Lower leg skin (tissue), 4 donors: ENCODE measurements at places on chromosomes 2 and 18.

DNA sequence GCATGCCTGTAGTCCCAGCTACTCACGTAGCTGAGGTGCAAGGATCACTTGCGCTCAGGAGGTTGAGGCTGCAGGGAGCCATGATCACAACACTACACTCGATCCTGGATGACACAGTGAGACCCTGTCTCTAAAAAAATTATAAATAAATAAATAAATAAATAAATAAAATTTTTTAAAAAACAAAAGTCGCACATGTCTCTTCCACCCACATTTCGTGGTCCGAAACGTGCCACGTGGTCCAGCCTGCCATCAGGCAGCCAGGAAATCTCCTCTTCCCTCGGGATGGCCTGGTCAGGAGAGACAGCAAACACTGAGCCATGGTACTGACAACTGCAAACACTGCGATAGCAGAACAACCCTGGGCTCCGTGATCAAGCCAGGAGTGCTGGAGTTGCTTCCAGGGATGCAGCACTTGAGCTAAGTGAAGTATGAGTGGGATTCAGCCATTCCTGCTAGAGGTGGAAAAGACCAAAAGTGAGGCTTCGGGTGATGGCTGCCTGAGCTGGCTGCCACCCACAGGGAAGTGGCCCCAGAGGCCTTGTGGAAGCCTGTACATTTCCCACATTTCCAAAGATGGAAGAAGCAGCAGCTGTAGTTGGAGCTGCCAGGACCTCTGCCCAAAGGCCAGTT lies 193.1 kb downstream of the SMAD2 start:
- DNase-seq: no peak

DNA sequence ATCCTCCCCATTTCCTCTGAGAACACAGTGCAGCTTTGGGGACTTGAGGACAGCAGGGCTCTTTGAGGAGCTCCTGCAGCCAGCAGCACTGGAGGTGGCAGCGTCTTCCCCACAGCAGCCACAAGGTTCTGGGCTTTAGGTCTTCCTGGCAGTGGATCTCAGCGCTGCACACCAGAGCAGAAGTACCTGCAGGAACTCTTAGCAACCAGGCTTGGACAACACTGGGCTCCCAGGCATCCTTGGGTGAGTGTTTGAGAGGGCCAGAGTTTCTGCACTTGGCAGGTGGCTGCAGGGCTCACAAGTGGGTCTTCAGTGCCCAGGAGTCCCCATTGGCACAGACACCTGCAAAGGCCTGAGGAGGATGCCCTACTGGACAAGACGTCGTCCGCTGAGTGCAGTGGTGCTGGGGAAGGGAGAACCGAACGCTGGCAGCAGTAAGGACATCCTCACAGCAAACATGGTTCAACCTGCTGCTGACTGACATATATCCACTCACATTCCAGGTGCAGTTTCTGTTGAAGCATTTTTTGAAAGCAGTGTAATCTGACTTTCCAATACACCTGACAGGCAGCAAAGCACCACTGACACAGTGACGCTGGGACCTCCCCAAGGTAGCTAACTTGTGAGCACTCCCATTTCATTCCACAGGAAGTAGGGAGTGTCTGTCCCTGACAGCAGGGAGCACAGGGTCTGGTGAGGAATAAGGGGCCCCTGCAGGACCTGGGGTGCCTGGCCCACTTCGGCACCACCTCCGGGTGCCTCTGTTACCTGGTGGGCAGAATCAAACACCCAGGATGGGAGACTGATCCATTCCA lies 149.9 kb upstream of the COPS8 start:
- no peak for DNase-seq

DNA sequence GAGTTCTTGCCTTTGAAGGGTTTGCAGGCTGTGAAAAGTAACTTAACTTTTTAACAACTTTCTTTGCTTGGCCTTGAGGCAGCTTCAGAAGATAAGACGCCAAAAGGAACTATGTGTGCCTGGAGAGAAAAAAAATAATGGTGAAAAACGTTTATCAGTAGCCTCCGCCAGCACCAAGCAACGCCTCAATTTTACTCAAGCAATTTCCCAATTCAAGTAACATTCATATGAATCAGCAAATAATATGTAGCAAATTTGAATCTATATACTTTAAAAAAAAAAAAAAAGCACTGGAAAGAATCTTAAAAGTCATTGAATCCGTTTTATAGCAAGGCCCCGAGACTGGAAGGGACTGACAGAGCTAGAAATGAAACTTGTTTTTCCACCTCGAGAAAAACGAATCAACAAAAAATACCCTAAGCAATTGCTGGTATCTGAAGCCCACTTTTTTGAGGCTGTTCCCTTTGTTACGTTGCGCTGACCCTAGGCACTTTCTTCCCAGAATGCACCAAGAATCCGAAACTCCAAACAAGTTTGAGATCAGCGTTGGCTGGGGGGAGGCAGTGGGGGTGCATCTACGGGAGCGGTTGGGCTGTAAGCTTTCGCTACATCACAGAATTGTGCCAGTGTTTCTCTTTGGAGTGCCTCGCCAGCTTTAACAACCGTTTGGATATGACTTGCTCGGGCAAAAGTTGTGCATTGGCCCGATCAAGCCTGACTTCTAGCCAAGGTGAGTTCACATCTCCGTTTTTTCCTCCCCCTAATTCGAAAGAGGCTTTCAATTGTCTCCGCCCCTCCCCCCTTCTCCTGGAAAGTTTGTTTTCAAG lies 2.7 kb upstream of the TGIF1 start:
- DNase-seq: peak; percentile 92

GRCh38 chr2:109098251-109098920 lies 30.6 kb upstream of the SH3RF3 start:
- no peak for DNase-seq

- no peak for DNase-seq
These were observed 344.3 kb downstream of the EIPR1 start for GRCh38 chr2:3033315-3033714.

DNA sequence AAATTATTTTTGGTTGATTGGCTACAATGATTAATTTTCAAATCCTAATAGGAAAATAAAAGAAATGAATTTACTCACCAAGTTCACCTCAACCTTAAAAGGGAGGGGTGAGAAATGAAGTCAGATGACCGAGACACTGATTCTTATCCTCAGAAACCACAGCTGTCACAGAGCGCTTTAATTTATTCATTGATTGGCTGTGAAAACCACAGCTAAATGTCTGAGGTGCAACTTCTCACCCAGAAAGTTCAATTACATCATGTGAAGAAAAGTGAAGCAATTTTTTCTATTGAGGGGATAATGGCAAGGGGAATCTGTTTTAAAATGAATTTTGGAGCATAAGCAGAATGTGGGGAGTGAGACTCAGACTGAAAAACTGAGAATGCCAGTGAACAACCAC lies 128.4 kb downstream of the RNF152 start:
- DNase-seq: no peak
